Activated naive CD8-positive, alpha-beta T cell treated with anti-CD3 and anti-CD28 coated beads, Interleukin-2, amount 50 U/mL, for 24 hours (primary cell): ENCODE measurements at places on chromosomes 12 and 14.

GRCh38 chr14:77238356-77238755 is 32.6 kb downstream of the NGB start:
- DNase-seq, result no peak

DNA sequence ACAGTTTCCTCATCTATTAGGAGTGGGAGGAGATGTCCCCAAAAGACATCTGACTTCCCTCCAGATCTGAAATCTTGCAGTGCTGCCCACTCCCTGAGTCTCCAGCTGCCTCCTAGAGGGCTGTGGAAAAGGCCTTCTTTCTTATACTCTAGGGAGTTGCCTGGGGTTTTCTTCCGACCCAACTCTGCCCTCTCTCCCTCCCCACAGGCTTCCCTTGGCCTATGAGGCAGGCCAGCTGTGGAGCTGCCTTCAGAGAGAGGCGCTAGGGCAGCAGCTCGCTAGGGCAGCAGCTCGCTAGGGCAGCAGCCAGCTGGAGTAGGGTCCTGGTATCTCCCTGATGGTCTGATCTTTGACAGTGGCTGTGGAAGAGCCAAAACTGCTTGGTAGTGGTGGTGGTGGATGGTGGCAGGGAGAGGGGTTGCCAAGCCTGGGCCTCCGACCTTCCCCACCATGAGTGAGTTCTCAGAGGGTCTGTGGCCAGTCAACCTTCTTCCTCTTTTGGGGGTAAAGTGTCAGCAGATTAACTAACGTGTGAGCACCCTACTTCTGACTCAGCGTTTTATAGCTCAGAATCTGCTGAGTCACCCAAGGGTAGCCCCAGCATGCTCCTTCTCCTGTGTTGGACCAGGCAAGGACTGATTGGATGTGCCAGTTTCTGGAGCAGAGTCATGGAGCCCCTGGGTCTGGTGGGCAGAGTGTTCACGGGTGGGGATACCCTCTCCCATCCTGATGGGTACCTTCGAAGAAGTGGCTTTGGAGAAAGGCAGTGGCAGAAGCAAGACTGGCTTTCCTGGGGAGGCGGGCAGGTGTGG is 2.3 kb downstream of the SLC48A1 start:
- no peak for DNase-seq

DNA sequence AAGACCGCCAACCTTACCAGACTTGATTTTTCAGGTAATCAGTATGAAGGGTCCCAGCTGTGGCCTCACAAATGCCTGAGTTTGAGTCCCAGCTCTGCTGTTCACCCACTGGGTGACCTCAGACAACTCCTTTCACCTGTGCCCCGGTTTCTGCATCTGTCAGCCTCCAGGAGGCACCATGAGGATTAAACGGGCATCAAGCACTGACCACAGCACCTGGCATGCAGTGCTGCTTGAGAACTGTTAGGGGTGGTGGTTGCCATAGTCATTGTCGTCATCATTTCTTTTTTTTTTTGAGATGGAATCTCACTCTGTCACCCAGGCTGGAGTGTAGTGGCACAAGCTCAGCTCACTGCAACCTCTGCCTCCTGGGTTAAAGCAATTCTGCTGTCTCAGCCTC is 57.9 kb downstream of the PHETA1 start:
- DNase-seq, result no peak

- DNase-seq, result no peak
Observed at GRCh38 chr14:81682701-81683100, 149.0 kb upstream of the SEL1L start.

- no peak for DNase-seq
Observed at GRCh38 chr14:83638748-83639504, 1891.0 kb upstream of the FLRT2 start.

DNA sequence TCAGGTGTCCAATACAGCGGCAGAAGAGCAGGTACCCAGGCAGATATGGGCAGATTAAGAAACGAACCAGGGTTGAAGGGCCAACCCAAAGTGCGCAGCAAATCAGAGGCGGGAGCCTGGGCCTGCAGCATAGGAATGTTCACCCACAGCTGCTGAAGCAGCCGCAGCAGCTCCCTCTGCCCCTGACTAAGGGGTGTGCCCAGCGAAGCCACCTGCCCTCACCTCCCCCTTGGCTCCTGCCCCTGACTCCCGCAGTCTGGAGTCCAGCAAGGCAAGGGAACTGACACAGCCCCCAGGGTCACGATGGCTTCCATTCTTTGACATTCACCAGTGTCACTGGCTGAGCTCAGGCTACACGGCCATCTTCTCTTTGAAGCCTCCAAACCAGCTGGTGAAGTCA is 27.3 kb upstream of the ZFP36L1 start:
- DNase-seq, result no peak

DNA sequence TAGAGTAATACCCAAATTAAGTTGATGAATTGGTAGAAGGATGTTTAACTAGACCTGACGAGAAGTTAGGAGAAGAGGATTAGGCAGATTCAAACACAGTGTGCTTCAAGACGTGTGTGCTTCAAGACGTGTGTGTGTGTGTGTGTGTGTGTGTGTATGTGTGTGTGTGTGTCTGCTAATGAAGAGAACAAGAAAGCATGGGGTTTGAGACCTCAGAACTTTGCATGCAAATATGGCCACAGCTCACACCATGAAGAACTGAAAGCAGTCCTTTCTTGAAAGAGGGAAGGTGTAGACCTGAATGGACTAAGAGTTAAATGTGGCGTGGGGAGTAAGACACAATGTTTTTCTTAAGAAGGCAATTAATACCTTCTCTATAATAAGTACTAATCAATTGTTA is 32.5 kb upstream of the SSPN start:
- DNase-seq, result no peak

GRCh38 chr12:124518051-124518932 is 49.1 kb downstream of the NCOR2 start:
- DNase-seq, result no peak

GRCh38 chr12:44053549-44054127 is 217.8 kb downstream of the TMEM117 start:
- no peak for DNase-seq

- DNase-seq, result no peak
Observed at GRCh38 chr12:19387161-19387560, 52.1 kb upstream of the AEBP2 start.

GRCh38 chr12:120247183-120247582 is 18.3 kb downstream of the PXN start:
- DNase-seq, result no peak

DNA sequence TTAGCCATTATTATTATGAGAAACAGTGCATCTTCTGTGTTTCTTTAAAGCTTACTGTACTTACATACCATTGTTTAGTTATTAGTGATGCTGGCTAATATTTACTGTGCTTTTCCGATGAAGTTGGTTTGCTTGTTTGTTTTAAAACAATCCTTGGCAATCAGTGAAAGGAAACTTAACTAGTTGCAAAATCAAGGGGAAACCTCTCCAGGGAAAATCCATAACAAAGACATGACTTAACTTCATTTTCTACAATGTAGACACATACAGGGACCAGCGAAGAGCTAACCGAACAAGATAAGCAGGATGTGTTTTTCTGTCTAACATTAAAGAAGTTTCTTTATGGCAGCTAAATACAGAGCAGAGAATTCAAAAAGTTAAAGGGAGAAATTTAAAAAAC is 102.5 kb upstream of the PARP11 start:
- DNase-seq, result no peak

DNA sequence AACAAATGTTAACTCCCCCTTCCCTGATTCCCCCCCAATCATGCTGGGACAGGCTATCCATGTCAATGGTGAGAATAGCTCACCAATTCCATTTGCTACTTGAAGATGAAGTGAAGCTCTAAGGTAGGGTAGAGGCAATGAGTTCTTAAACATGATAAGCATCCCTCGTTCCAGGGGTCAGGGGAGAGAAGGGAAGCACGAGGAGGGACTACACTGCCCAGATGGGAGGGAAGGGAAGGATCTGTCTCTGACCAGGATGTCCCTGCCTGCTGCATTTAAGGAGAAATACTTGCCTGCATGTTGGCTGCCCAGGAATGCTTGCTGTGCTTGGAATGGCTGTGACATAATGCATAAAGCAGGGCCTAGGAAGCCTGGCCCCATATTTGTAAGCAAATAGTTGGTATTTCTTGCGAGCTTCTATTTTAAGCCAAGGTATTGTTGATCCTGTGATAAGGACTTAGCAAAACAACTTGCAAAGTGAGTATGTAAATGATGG is 155.1 kb downstream of the CEP83 start:
- no peak for DNase-seq

- no peak for DNase-seq
Observed at GRCh38 chr12:131065801-131066200, 112.1 kb downstream of the ADGRD1 start.

DNA sequence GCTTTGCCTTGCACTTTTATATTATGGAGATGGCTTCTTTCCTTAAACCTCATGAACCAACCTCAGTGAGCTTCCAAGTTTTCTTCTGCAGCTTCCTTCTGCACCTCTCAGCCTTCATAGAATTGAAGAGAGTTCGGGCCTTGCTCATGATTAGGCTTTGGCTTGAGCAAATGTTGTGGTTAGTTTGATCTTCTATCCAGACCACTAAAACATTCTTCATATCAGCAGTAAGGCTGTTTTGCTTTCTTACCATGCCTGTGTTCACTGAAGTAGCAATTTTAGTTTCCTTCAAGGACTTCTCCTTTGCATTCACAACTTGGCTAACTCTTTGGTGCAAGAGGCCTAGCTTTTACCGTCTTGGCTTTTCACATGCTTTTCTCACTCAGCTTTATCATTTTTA is 125.4 kb downstream of the SNAPC1 start:
- no peak for DNase-seq

DNA sequence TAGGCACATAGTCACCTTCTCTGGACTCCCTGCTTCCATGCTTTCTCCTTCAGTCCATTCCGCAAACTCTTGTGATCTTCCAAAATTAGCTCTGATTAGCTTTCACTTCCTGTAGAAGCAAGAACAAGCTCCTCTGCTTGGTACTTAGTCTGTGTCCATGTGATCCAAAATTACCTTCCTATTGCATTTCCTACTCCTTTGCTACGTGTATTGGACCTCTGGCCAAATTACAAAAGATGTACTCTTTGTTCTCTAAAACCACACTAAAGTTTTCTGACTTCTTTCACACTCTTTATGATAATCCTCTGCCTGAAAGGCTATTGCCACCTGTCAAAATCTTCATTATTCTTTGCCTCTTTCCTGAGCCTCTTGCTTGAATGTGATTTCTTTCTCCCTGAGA is 786 bp upstream of the TSFM start:
- no peak for DNase-seq

DNA sequence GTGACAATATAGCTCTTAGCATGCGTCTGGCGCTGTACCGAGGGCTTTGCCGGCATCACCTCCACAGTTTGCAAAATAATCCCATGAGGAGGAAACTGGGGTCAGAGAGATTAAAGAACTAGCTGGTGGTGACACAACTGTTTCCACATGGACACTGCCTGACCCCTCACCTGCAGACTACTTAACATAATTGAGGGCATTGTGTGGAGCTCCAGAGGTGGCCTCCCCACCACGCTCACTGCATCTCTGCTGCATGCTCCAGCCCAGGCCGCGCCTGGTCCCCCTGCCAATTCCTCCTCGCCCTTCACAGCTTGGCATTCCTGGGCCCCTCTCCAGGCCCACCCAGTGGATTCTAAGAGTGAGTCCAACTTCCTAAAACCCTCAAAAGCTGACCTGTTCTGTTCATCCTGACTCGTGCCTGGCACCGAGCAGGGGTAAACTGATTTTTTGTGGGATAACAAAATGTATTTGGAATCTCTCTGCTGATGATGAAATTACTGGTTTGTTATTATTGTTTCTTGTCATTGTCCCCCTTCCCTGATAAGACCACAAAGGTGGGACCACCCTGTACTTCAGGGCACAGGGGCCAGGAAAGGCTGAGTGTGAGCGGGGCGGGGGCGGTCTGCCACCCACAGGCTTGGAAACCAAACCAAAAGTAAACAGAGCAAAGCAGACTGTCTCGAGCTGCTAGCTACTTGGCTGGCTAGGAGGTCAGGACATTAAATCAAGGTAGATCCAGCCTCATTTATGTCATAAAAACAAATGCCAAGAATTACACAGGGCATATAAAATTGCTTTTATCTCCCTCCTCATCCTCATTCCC is 40.6 kb downstream of the CHGA start:
- no peak for DNase-seq

- peak; percentile 56 for DNase-seq
Observed at GRCh38 chr14:93970585-93970964, 5.8 kb downstream of the ASB2 start.

- DNase-seq, result no peak
Observed at GRCh38 chr12:93852173-93852591, 175.0 kb downstream of the CRADD start.

- DNase-seq, result no peak
Observed at GRCh38 chr14:23043754-23044153, 1.7 kb downstream of the PSMB11 start.

- DNase-seq, result peak; percentile 27
Observed at GRCh38 chr12:16359512-16360491, 12.4 kb downstream of the MGST1 start.

- DNase-seq, result no peak
Observed at GRCh38 chr12:126342866-126343265, 1277.6 kb downstream of the AACS start.

- DNase-seq, result peak; percentile 33
Observed at GRCh38 chr12:106139422-106140171, 843 bp upstream of the NUAK1 start.

- DNase-seq, result no peak
Observed at GRCh38 chr14:51424561-51425251, 184.7 kb downstream of the TMX1 start.

DNA sequence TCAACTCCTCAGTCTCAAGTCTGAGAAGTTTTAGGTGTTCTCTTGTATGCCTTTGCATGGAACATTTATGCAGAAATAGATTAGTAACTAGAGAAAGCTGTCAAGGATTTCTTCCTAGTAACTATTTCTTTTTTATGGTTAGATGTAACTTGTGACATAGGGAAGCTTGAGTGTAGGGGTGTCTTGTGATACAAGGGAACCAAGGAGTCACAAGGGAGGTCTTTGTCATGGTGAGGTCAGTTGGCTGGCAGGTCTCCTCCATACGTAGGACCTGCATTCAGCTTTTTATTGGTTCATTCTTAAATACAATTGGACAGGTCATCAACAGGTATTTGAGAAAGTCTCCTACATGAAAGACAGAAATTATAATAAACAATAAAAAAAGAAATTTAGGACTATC is 394.0 kb upstream of the CCDC196 start:
- no peak for DNase-seq

- no peak for DNase-seq
Observed at GRCh38 chr14:75520852-75521251, 1.4 kb upstream of the BATF start.

- no peak for DNase-seq
Observed at GRCh38 chr12:104565606-104566243, 109.0 kb downstream of the CHST11 start.

GRCh38 chr12:22635812-22636211 is 10.8 kb downstream of the ETNK1 start:
- DNase-seq, result no peak

GRCh38 chr12:75327642-75328041 is 2.5 kb downstream of the CAPS2 start:
- DNase-seq, result no peak
